ENCODE measurements at places on chromosomes 4 and X.

DNA sequence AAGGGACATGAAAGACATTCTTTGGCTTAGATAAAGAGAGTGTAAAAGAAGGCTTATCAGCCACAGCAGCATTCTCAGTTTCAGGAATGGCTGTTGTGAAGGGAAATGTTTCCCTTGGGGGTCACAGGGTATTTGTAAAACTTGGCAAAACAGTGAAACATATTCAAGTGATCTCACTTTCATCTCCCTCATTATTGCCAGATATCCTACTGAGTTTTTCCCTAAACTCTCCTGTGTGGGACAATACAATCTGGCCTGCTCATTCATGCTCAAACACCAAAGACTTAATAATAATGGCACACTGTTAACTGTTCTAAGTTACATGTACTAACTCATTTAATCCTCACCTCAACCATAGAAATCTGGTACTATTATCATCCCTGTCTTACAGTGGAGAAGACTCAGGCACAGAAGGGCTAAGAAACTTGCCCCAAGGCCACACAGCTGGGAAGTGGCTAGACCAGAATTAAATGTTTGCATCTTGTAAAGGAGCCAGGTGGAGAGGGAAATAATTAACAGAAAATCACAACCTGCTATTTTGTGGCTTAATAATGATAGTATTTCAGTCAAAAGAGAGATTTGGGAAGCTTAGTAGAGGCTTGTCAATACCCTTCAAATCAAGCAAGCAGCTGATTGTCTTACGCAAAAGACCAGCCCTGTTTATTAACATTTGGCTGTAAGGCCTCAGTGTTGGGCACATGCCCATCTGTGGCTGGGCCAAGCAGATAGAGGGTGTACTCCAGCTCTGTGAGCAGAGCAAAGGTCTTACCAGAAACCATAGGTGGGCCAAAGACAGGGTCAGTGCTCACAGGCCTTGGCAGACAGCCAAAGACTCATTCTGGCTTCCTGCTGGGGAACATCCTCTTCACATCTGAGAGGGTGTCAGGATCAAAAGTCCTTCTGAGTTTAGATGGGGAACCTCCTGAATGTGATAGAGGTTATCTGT lies 17.3 kb downstream of the SMPX start:
- no peak for DNase-seq

GRCh38 chr4:186118582-186118981 lies 14.1 kb downstream of the FAM149A start:
- no peak for DNase-seq

GRCh38 chr4:70589785-70590184 lies 2.3 kb upstream of the AMBN start:
- no peak for DNase-seq

- no peak for DNase-seq
Observed at GRCh38 chrX:133958997-133959688, 26.3 kb downstream of the GPC3 start.

- DNase-seq = no peak
Observed at GRCh38 chrX:30791296-30792278, 97.5 kb downstream of the TAB3 start.

GRCh38 chr4:142353149-142353738 lies 492.9 kb downstream of the INPP4B start:
- DNase-seq = peak; percentile 63

DNA sequence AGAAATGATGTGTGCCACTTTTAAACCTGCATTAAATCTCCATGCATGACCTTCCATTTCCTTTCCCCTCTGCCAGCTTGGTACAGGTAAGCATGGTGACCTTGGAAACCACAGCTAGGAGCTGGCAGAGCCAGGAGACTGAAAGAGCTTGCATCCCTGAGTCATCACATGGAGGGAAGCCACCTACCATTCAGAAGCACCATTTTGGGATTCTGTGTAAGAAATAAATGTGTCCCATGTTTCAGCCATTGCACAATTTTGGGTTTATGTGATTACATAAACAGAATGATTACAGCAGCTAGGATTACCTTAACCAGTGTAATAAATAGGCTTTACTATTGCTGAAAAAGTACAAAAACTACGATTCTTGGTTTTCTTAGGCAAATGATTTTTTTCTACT lies 17.3 kb upstream of the CCDC149 start:
- DNase-seq = peak; percentile 86

DNA sequence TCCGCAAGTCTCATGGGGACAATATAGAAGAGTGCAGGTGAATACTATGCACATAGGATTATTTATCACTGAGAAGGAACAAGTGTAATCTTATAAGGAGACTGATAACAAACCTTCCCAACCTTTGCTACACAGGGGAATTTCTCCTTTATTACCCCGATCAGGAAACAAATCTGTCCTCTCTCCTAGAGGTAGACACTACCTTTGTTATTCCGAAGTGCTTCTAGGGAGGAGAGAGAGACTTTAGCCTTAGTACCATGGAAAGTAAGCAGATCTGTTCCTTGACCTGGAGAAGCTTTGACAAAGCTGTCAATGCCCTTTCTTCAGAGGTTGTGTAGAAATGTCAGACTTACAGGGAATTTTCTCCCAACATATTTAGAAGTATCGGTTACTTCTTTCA lies 475.5 kb downstream of the CCSER1 start:
- DNase-seq = no peak

DNA sequence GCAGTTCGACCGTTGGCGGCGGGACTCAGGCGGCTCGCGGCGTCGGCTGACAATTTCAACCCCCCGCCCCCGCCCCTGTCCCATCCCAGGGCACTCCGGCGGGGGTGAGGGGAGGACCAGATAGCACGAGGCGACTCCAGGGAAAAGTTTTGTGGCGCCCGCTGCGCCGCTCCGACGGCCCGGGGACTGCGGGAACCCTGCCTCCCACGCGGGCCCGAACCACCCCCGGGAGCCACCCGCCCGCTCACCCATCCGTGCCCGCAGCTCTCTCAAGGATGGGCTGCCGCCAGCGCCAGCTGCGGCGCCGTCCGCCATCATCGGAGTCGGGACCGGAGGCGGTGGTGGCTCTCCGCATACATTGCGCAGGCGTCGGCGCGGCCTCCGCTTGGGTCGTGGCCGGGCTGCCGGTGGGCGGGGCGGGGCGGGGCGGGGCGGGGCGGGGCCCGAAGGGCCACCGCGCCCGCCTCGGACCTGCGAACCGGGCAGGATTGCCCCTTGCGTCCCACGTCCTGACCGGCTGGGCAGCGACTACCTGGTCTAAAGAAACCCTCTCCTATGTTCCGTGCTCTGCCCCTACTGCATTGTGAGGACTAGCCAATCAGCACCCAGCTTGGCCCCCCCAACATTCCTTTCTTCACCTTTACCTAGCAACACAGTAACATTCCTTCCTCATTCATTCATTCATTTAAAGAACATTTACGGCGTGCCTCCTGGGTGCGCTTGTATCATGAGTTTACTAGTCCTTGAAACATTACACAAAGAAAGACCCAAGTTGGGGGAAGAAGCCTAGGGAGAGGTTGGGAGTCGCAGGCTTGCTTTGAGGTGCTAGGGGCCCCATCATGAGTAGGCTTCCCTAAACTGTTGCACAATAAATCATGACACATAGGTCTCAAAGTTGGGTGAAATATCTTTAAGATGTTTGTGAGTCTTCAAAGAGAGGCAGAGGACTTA lies at the start of gene MAP7D3:
MAP7D3 (minus strand) TSS at position 360 of the 951 bp plus-strand sequence; CDS start at position 318, 42 bp downstream.
- DNase-seq = no peak

DNA sequence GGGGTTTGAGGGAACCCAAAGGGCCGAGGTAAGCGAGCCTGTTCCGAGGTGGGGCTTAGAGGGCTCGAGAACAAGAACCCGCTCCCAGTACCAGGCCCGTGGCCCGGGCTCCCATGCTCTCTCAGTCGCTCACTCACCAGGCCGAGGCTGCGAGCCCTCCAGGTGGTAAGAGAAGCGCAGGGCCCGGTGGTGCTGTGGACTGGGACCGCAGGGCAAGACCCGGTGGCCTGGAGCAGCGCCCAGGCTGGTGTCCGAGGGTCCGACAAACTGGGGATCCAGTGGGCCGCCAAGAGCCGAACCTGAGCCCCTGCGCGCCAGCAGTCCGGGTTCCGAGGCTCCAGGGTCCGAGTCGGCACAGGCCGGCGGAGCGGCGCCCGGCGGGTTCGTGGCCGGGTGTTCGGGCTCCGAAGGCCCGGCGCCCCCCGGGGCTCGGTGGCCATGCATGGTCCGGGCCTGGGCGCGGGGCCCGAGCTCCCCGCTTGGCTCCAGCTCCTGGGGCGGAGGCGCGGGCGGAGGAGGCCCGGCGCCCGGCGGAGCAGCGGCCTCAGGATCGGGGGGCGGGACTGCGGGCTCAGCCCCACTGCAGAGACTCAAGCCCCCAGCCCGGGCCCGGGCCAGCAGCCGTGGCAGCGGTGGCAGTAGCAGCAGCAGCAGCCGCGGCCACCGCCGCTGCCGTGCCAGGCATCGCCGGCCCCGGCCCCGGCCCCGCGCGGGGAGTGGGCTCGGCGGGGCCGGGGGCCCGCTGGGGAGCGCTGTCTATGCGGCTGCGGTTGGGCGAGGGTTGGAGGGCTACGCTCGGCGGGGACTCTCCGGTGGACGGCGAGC lies 833 bp downstream of the FGD1 start:
- DNase-seq = no peak

DNA sequence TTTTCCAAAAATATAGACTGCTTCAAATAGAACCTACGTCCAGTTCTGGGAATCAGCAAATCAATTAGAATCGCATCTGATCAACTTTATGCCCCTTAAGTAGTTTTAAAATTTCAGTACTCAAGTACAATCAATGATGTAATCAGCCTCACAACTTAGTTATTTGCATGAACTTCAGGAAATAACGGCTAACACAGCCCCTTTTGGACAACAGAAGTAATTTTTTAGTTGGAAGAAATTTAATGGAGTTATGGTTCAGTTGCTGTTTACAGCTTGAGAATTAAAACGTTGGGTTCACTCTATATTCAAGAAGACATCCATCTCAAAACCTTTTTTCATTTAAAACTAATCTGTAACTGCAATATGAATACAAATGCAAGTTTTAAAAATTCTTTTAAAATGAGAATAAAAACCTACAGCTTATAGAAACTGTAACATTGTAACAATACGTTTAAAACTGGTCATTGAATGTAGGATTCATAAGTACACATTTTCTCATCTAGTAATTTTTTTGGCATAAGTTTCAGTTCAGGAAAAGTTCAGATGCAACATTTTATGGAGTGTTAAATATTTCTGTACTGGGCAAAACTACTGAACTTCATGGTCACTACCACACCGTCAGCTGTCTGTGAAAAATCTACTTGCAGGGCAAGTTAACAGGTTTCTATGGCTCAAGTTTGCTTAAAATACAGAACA lies 956 bp downstream of the TAPT1 start:
- peak; percentile 62 for DNase-seq

GRCh38 chr4:11252149-11252548 lies 176.5 kb downstream of the HS3ST1 start:
- no peak for DNase-seq

GRCh38 chrX:2872671-2873277 lies 44.0 kb downstream of the GYG2 start:
- DNase-seq = no peak

DNA sequence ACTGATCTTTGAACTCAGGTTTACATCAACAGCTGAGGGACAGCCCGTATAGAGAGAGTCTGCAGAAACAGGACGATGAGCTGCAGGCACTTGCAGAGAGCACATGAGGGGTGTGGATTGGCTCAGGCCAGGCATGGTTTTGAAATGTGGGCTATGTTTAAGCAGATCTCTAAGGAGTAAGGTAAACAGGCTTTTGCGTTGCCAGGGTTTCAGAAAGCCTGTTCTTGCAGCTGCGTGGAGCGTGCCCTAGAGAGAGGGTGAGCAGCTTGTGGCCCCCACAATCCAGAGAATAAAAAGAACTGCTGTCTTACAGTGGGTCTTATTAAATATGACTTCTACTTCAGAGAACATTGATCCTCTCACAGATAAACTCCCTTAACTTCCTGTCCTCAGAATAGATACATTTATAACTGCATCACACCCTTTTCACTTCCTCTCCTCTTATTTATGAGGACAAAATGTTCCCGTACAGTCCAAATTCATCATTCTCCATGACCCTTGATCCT lies 64.1 kb downstream of the TMA16 start:
- peak; percentile 20 for DNase-seq

GRCh38 chr4:181147416-181147951 lies 1095.7 kb upstream of the TENM3 start:
- no peak for DNase-seq

GRCh38 chr4:80072228-80072743 lies 743 bp downstream of the ANTXR2 start:
- no peak for DNase-seq

DNA sequence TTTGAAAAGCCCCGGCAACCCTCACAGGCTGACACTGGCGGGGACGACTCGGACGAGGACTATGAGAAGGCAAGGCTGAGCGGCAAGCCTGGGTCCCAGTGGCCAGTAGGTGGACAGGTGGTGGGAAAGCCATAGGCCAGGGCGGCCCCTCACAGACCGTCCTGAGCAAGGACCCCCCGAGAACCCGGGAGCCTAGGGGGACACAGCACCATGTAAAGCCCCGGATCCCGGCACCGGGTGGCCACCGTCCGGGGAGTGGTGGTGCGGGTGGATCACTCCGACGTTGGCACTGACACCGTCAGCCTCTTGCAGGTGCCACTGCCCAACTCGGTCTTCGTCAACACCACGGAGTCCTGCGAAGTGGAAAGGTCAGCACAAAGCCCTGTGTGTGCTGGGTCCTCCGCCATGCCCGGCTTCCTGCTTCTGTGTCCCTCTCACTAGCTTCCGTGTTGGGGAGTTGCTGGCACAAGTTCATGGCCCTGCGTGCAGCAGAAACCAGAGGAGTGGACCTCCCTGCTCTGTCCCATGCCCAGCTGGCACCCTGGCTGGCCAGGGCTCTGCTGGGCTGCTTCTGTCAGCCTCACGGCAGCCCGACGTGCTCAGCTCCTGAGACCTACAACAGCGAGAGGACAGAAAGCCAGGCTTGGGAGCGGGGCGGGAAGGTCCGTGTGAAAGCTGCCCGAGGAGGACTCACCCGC lies 11.9 kb upstream of the ADD1 start:
- no peak for DNase-seq

DNA sequence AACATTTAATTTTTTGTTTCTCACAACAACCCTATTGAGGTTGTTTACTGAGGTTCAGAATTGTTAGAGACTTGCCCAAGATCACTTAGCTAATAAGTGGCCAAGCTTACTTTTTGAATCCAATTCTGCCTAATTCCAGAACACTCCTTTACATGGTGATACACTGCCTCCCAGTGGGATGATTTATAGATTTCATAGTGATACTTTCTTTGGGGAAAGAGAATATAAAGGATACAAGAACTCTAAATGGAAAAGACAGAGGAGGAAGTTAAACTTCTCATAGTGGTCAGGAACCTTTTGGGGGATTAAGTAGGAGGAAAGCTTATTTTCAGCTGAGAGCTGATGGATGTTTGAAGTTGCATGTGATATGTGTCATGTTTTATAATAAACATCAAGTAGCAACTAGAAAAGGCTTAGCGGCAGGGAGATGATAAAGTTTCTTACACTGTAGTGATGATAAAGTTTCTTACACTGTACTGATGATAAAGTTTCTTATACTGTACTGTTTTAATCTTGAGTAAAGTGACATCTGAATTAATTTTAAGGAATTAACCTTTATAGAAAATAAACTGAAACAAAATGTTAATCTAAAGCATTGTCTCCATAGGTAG lies 15.3 kb downstream of the STAG2 start:
- peak; percentile 57 for DNase-seq

DNA sequence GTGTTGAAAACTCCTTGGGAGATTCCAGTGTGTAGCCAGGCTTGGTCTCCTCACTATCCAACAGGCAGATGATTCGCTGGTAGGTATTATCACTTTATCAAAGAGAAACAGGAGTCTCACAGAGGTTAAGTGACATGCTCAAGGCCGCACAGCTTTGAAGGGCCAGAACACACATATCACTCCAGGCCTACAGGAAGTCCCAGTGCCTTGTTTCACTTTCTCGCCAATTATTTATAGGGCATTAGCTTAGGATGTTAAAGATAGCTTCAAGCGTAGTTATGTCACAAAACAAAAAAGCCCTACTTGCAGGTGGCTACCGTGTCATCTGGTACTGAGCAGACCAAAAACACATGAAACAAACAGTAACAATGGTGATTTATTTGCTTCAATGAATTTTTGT lies 13.2 kb downstream of the ATP8A1 start:
- DNase-seq = no peak

Data from inflammatory macrophage treated with lipopolysaccharide for 1 hour (primary cell).